Stimulated activated CD8-positive, alpha-beta memory T cell treated with anti-CD3 and anti-CD28 coated beads, Interleukin-12 subunit alpha, Interleukin-12 subunit beta, amount 100 ng/mL, for 4 hours (primary cell): ENCODE measurements at places on chromosomes 4 and X.

DNA sequence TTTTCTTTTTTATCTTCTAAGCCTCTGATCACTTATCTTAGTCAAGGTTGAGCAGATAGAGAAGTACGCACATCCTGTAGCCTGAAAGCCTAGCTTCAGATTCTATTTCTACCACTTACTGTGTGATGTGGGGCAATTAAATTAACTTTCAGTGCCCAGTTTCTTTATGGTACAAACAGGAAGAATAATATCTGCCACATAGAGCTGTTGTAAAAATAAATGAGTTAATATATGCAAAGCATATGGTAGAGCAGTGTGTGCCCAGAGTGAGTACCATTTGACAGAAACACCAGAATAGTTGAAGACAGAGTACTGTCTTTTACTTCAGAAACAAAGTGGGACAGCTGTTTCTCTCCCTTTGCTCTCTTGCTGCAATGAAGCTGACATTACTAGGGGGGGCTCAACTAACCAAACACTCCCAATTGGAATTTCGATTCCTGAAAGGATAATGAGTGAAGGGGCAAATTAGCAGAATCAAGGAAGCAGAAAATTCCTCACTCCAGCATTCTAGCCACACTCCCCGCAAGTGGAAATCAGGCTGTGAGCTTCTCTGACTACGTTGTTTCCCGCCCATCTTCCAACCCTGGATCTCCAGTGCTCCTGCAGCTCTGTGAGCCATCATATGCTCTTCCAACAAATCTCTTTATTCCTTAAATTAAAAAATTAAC lies 80.4 kb downstream of the MAPK10 start:
- no peak for DNase-seq

- no peak for DNase-seq
These were observed 160.1 kb downstream of the STK32B start for GRCh38 chr4:5211282-5211839.

- no peak for DNase-seq
These were observed 5.3 kb upstream of the OTC start for GRCh38 chrX:38347136-38347535.

GRCh38 chr4:24736066-24736465 lies 59.3 kb upstream of the SOD3 start:
- DNase-seq: no peak

GRCh38 chr4:36884151-36884550 lies 360.4 kb upstream of the NWD2 start:
- no peak for DNase-seq

- DNase-seq: no peak
These were observed 51.6 kb upstream of the ELOVL6 start for GRCh38 chr4:110250023-110250387.

- DNase-seq: no peak
These were observed 13.5 kb upstream of the GBA3 start for GRCh38 chr4:22678940-22679854.

DNA sequence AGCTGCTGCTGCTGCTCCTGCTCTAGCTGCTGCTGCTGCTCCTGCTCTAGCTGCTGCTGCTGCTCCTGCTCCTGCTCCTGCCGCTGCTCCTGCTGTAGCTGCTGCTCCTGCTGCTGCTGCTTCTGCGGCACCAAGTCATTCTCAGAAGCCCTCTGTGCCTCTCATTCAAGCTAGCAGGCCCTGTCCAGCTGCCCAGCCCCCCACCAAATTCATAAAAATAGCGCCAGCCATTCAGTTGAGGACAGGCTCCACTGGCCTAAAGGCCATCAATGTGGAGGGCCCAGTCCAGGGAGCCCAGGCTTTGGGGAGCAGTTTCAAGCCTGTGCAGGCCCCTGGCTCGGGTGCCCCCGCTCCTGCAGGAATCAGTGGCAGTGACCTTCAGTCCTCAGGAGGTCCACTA lies 3.9 kb downstream of the SUPT20HL1 start:
- no peak for DNase-seq

DNA sequence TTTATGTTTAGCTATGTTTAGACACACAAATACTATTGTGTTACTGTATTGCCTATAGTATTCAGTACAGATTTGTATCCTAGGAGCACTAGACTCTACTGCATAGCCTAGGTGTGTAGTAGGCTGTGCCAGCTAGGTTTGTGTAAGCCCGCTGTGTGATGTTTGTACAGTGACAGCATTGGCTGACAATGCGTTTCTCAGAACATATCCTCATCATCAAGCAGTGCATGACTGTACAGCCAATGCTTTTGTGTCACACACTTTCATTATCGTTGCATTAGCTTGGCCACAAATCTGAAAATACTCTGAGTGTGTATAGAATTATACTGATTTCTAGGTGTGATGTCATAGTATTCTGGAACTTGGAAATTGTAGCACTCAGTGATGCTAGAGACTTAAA lies 63.4 kb downstream of the CLDN34 start:
- DNase-seq: no peak

DNA sequence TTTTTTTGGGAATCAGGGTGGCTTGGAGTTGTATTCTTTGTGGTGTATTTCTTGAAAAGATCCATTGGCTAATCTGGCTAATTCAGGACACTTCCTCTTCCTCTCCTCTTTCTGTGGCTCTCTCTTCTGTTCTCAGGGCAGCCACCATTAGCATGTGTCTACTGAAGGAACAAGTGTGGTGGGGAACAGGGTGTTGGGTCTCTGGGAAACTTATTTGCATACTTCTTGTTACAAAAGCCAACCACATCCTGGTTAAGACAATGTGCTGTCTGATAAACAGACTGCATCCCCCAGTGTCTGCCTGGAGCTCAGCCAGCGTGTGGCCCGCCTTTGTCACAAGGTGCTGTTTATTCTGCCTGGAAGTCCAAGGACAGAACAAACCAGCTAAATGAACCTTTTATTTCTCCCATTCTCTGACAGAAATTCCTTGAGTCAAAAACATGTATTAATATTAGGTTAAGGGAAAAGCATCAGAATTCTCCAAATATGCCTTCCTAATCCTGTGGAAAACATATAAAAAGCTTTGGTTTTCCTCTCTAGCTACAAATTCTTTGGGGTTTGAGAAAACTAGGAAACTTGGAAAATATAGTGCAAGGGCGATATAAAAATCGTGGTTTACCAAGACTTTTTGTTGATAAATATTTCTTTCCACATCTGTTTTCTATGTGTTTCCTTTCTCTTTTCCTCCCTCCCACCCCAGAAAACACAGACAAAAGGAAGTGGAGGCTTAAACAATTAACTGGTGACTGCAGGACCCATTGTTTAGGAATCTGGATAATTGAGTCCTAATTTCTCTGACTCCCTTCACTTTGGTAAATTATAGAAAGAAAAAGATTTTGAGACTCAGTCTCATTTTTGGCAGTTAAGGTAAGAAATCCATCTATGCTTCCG lies 203.6 kb downstream of the SPRY1 start:
- DNase-seq: peak; percentile 14

DNA sequence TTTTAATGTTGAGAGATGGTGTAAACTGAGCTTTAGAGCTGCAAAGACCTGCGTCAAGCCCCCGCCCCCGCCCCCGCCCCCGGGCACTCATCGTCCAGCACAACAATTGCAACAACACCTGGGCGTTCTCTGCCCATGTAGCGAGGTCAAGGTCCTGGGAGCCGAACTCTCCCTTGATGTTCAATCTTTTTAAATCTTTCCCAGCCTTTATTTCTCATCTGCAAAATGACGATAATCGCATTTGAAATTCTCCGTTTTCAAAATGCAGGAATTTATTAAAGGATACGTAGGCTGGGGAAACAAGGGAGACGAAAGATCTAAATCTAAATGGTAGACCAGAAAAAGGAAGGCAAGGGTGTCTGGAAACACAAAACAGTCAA lies 648 bp upstream of the MSMO1 start:
- DNase-seq: no peak

DNA sequence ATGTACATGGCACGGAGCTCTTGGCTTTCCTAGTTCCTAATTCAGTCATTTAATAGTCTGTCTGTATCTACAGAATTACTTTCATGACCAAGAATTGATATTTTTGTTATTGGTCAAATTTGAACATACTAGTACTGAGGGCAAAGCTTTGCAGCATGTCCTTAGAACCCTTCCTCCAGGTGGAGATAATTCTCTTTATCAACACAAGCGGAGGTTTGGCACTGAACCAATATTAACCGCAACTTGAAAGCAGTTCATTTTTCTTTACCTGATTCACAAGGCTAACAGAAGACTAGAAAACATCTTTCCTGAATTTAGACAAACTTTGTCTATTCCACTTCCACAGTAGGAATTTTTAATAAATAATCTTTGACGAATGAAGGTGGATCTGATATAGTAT lies 73.8 kb downstream of the TACR3 start:
- no peak for DNase-seq

GRCh38 chr4:123453061-123453680 lies 56.6 kb downstream of the SPRY1 start:
- DNase-seq: no peak

DNA sequence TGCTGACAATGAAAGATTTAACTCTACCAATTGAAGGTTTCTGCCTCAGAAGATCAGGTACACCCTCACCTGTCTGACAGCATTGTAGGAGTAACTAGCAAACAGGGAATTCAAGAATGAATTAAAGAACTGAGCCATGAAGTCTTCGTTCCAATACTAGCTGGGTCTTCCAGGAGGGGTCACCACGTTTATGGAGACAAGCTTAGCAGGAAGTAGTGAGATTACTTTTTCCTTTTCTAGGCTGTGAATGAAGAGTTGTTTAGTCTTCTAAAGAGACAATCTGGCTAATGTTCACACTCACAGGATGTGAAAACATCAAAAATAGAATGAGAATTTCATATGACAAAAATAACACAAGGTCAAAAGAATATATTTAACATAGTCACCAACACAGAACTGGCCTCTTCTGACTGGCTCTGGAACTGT lies 54.9 kb downstream of the REELD1 start:
- DNase-seq: no peak

DNA sequence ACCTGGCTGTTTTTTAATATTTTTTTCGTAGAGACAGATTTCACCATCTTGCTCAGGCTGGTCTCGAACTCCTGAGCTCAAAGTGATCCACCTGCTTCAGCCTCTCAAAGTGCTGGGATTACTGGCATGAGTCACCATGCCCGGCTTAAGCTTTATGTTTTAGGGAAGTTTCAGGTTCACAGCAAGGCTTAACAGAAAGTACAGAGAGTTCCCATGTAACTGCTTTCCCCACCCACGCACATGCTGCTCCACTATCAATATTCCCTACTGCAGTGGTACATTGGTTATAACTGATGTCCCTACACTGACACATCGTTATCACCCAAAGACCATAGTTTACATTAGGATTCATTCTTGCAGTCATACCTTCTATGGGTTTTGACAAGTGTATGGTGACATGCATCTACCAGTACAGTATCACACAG lies 62.7 kb downstream of the PRPS1 start:
- DNase-seq: no peak

GRCh38 chr4:183721207-183722081 lies 62.4 kb downstream of the TRAPPC11 start:
- peak; percentile 4 for DNase-seq

DNA sequence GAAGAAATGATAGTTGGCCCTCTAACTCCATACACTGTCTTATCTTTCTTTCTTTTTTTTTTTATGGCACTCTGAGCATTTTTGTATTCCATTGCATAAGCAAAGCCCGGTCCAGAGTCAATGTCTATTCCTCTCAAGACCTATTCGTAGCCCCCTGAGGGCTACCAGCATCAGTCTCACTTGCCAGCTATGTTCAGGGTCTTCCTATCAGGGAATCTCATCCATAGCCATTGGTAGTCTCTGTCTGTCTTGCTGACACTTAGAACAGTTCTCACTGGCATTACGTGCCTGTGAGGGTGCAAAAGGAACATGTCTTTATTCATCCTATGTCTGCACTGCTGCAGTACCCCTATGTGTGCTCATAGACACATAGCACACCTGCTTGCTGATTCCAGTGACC lies 51.0 kb downstream of the BMP2K start:
- no peak for DNase-seq

DNA sequence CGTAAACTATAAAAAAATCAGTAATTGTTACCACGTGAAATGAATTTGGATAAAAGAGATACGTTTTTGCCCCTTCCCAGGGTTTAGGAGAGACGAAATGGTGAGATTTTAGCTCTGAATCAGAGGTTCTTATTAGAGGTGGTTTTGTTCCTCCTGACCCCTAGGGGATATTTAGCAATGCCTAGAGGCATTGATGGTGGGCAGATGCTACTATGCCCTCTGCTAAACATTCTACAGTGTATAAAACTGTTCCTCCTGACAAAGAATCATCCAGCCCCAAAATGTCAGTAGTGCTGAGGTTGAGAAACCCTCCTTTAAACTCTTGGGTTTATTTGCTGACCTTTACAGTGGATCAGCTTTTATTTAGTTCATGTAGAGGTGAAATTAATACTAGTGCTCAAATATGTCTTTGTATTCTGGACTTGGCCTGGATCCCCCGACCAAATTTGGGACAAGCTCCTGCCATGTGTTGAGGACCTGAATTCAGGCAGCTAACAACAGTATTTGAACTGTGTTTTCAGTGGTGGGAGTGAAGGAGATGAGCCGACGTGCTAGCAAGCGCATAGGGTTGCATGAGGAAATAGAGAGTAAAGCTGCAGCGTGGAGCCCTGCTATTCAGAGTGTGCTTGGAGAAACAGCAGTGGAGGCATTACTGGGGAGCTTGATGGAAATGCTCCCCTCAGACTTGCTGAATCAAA lies 126.1 kb downstream of the PTTG2 start:
- DNase-seq: no peak

DNA sequence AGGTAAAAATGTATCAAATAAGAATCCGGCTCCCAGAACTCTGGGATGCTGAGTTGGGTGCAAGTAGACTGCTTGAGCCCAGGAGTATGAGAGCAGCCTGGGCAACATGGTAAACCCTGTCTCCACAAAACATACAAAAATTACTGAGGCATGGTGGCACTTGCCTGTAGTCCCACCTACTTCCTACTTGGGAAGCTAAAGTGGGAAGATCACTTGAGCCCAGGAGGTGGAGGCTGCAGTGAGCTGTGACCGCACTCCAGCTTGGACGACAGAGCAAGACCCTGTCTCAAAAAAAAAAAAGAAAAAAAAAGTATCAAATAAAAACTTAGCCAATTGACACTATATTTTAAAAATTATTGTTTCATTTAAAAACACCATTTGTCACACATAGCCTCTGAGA lies 84.4 kb downstream of the FBXW7 start:
- no peak for DNase-seq

GRCh38 chr4:109671350-109671749 lies 31.9 kb downstream of the CASP6 start:
- no peak for DNase-seq

DNA sequence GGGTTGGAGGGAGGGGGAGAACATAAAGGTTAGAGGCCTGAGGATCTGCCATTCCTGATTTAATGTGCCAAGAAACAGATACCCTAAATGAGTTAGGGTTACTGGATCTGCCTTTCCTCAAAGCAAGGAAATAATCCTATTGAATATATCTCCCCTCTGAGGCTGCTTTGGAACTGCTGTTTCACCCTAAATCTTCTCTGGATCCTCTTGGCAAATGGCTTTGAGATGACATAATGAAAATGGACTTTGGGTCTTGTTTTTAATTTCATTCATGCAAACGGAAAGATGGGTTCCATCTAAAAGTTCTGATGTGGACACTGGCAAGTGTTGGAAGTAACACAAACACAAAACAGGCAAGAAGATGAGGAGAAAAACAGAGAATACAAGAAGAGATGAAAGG lies 23.0 kb upstream of the MAOA start:
- DNase-seq: no peak

- no peak for DNase-seq
These were observed 62.4 kb downstream of the TSC22D3 start for GRCh38 chrX:107713203-107713542.

- DNase-seq: no peak
These were observed 4.3 kb downstream of the TSPYL2 start for GRCh38 chrX:53086464-53086863.
